Left lung (tissue), 14 donors: ENCODE measurements at places on chromosomes 6 and 20.

DNA sequence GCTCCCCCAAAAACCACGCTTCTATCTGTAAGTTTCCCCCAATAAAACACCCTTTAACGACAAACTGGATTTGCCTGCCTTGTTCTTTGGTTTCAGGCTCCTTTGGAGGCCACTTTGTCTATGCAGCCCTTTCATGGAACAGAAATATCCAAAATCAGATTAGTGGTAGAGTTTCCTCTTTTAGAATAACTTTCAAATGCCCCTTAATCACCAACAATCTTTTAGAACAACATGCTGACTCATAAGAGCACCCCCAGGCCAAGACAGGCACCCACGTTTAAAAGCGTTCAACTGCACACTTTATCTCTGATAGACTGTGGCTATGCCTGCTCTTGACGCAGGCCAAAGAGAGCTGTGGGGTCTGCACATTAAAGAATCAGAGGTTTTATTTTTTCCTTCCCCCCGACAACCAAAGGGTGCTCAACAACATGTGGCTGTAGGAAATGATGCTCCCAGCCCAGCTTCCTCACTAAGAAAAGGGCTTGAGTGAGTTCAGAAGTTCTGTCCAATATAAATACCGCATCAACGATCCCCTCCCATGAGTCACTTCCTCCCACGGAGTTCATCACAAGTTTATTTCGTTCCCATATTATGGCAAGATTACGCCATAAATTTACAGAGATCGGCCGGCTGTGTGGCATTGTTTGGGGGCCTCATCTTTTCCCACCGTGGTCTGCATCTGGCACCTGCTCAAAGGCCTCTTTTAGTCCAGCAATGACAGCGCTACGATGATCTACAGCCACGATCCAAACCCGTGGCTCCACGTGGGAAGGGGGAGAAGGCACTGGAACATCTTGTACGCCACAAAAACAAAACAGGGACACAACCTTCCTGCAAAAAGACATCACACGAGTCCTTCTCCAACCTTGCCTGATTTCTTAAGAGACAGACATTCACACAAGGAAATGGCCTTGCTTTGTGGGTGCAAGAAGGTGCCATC lies 88.8 kb upstream of the NFATC2 start:
- H3K4me1 ChIP-seq = peaks cover 25% of the 10 kb centered on the region
- peak overlapping the region; percentile 41 for H3K27ac ChIP-seq
- H3K36me3 ChIP-seq = no peaks in the 10 kb centered on the region
- no peaks in the 10 kb centered on the region for H3K27me3 ChIP-seq
- no peak overlapping the region for H3K4me3 ChIP-seq
- DNase-seq = peak; percentile 87

DNA sequence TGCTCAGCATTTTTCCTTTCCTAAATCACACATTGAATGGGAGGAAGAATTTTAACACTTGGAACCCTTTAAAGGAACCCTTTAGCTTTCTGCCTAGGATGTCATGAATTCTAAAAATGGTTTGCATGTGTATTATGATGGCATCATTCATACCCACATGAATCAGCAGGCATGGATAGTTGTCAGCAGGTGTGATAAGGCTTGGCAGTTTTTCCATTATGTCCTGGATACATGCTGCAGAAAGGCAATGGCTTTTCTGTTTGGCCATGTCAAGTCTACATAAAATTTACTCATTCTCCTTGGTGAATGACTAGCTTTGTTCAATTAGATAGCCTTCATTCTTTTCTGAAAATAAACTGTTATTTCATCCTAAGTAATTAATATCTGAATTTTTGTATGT lies 353.7 kb downstream of the GRIK2 start:
- no peak for DNase-seq
- H3K36me3 ChIP-seq = no peaks in the 10 kb centered on the region
- no peak overlapping the region for H3K27ac ChIP-seq
- H3K4me3 ChIP-seq = no peak overlapping the region

DNA sequence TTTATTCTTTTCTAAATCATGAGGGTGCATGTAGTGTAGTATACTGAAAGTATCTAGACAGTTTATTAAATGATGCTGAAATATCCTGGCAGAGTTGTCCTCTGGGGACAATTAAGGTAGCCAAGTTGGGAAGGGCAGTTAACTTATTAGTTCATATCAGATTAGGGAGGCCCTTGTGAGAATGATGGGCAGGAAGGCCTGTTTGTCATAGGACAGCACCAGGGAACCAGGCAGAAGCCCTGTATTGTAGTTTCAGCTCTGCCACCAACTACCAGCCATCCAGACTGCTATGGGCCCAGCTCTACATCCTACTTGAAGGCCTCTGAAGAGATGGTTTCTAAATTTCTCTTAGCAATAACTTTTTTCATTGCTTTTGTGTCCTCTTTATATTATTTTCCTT lies 4.0 kb downstream of the MYLIP start:
- no peaks in the 10 kb centered on the region for H3K27me3 ChIP-seq
- H3K4me3 ChIP-seq = peak overlapping the region; percentile 98
- H3K27ac ChIP-seq = no peak overlapping the region

GRCh38 chr6:41157323-41157722 lies 3.2 kb upstream of the TREML1 start:
- no peak overlapping the region for H3K4me3 ChIP-seq
- DNase-seq = no peak
- no peaks in the 10 kb centered on the region for H3K27me3 ChIP-seq
- no peak overlapping the region for H3K27ac ChIP-seq

DNA sequence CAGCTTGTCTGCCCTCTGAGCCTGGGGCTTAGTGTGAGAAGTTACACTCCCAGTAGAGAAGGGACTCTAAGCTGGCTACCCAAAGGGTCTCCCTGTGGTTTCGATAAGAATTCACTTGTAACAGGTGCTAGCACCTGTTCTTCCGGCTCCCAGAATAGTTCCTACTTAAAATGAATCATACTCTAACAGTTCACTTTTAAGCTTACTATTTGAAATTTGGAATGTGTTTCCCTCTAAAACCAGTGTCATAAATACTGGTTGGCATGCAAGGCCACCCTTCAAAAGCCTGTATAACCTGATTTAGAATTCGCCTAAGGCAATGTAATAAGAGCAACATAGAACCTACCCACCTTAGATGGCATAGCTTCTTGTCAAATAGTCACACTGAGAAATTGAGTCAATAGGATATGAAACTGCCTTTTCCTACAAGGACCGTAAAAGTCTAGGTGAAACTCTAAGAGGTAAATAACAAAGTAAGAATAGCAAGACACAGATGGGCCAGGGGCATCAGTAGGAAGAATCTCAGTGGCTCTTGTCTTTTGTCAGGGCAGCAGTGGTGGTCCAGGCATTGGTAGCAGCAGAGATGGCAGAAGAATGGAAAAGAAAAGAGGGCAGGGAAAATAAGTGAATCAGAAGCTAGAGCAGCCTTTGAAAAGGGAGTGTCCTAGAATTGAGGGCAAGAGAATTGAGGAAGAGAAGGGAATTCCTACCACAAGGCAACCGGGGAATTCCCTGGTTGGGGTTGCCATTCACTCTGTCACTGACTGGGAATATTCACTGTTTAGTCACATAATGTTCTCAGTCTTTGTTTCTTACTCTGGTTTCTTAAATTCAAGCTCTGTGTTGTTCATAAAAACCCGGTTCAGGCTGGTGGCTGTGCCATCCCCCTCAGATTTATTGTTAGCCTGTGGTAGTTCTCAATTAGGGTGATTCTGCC lies 91.5 kb downstream of the HIVEP2 start:
- no peak for DNase-seq
- H3K27ac ChIP-seq = no peak overlapping the region
- H3K4me3 ChIP-seq = no peak overlapping the region

GRCh38 chr6:144036835-144037195 lies 28.8 kb upstream of the PLAGL1 start:
- H3K27me3 ChIP-seq = no peaks in the 10 kb centered on the region
- peak overlapping the region; percentile 12 for H3K4me3 ChIP-seq
- peaks cover 27% of the 10 kb centered on the region for H3K4me1 ChIP-seq
- DNase-seq = no peak
- peak overlapping the region; percentile 73 for H3K27ac ChIP-seq
- H3K36me3 ChIP-seq = no peaks in the 10 kb centered on the region

DNA sequence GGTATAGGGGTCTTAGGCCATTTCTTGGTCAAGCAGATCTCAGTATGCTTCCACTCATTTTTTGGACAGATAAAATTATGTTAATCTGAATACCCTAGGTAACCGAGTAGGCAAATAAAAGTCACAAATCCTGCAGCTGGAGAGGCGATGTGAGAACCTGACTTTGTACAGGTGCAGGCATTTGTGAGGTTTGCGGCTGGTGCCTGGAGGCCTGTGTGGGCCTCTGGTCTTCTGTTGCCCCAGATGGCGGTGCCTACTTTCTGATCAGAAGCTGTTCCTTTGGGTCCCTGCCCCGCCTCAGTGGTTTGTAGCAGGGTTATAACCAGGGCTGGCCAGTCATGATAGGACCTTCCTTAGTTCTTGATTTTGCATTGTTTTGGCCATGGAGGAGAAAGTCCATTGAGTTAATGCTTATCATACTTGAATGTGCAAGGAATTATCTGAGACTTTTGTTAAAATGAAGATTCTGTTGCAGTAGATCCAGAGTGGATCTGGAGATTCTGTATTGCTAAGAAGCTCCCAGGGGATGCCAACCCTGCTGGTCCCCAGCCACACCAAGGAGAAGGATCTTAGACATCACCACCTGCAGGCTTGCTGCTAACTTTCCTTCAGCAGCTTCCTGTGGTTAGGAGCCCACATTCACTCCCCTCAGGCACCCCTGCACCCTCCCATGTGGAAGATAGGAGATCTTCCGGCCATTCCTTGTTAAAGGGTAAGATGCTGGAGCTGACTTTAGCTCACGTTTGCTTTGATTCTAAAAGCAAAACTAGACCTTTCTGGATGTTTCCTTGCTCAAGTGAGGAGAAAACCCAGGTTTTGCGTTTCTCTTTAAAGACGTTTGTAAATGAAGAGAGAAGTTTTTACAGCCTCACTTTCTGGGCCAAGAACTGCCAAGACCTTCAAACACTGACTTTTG lies 50.7 kb downstream of the LRRC1 start:
- DNase-seq = no peak
- no peak overlapping the region for H3K27ac ChIP-seq
- no peak overlapping the region for H3K4me3 ChIP-seq
- no peaks in the 10 kb centered on the region for H3K4me1 ChIP-seq
- H3K27me3 ChIP-seq = no peaks in the 10 kb centered on the region

- H3K4me3 ChIP-seq = no peak overlapping the region
- no peaks in the 10 kb centered on the region for H3K36me3 ChIP-seq
- no peaks in the 10 kb centered on the region for H3K27me3 ChIP-seq
- peaks cover 7% of the 10 kb centered on the region for H3K4me1 ChIP-seq
These were observed 24.6 kb upstream of the PPP1R14C start for GRCh38 chr6:150118203-150118602.

DNA sequence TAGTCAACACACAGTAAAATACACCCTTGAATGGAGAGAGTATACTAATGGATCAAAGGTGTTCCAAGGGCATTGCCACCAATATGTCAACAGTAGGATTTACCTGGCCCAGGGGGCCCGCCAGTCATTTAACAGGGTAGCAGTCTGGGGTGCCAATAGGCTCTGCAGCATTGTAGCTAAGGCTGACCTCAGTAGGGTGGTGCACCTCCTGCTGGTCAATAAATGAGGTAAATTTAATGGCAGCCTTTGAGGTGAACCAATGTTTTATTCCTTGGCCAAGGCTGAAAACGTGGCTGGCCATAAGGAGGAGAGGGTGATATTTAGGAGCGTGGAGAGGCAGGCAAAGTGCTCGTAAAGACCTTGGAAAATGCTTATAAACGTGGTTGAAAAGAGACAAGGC lies 147.2 kb downstream of the RPS12 start:
- no peak overlapping the region for H3K27ac ChIP-seq
- no peak overlapping the region for H3K4me3 ChIP-seq
- no peaks in the 10 kb centered on the region for H3K36me3 ChIP-seq
- peaks cover 3% of the 10 kb centered on the region for H3K4me1 ChIP-seq
- no peak for DNase-seq

DNA sequence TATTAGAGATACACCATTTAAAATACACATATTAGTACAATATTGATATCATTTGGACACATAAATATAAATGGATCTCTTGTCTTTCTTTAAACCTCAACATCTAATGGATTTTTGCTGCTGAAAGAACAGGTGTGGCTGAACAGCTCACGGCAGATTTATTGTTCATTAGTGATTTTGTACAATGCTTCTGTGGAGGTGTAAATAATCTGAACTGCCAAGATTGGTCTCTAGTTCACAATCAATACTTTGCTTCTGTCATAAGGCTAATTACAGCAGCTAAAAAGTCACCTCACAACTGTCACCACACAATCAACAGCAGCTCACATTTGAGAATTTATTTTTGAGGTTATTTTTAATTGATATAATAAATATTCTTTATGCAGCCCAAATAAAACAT lies 162.0 kb upstream of the SIM1 start:
- H3K36me3 ChIP-seq = no peaks in the 10 kb centered on the region
- H3K4me3 ChIP-seq = no peak overlapping the region
- DNase-seq = no peak
- no peaks in the 10 kb centered on the region for H3K27me3 ChIP-seq
- no peaks in the 10 kb centered on the region for H3K4me1 ChIP-seq

DNA sequence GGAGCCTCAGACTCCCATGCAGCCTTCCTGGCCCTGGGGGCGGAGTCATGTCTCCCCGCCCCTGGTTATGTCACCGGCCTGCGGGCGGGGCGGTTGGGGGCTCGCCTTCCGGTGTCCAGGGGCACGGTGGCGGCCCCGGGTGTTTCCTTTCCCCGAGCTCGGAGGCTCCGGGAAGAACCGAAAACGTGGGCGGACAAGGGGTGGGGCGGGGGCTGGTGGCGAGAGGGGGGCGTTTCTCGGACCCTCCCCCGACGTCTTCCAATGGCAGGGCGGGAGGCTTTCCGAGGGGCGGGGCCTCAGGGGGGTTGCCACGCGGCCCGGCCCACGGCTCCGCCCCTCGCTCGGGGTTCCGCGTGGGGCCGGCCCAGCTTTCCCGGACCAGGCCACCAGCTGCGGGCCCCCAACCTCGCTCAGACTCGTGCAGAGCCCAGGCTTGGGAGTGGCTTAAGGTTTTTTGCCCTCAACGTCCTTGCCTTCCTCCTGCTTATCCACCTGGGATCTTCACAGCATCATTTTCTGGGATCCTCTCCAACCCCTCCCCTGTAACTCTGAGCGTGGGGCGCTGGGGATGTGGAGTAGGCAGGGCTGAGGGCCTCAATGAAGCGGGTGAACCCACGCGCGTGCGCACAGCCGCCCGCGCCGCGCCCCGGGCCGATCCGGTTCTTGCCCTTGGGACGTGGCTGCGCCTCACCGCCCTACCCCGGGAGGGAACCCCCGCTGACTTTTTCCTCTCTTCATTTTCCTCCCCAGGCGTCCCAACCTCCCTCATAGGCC lies 2.1 kb upstream of the NRN1 start:
- H3K27ac ChIP-seq = peak overlapping the region; percentile 26
- H3K4me1 ChIP-seq = peaks cover 48% of the 10 kb centered on the region
- DNase-seq = peak; percentile 89
- H3K36me3 ChIP-seq = no peaks in the 10 kb centered on the region
- H3K4me3 ChIP-seq = peak overlapping the region; percentile 50
- peaks cover 99% of the 10 kb centered on the region for H3K27me3 ChIP-seq

GRCh38 chr20:19449051-19449450 lies 236.6 kb downstream of the SLC24A3 start:
- H3K4me1 ChIP-seq = no peaks in the 10 kb centered on the region
- no peak for DNase-seq
- no peak overlapping the region for H3K4me3 ChIP-seq
- no peaks in the 10 kb centered on the region for H3K36me3 ChIP-seq
- no peak overlapping the region for H3K27ac ChIP-seq
- no peaks in the 10 kb centered on the region for H3K27me3 ChIP-seq
